ENCODE measurements at places on chromosomes 7 and 10. TPM values are rescaled to one million over a fixed set of nuclear protein-coding genes. Genes with fewer than 3 reads are reported as not detected.

GRCh38 chr10:47325303-47326291, 3.3 kb downstream of the GDF2 start:
- no peak overlapping the region for H3K27ac ChIP-seq
- DNase-seq, result no peak
- no peaks in the 10 kb centered on the region for H3K27me3 ChIP-seq
- no peak overlapping the region for H3K4me3 ChIP-seq
- H3K36me3 ChIP-seq, result no peaks in the 10 kb centered on the region

DNA sequence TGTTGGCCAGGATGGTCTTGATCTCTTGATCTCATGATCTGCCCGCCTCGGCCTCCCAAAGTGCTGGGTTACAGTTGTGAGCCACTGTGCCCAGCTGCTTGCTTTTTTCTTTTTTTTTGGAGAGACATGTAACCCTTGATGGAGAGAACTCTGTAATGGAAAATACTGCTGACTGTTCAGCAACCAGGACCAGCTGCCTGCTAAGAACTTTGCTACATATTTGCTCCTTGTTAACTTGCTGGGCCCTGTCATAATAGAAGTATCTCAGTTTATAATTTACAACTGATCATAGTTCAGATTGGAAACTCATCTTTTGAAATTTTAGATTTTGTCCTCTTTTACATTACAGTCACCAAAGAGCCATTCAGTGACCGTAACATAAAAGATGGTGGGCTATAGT, 34.9 kb downstream of the TASOR2 start:
- H3K27me3 ChIP-seq, result no peaks in the 10 kb centered on the region
- no peak overlapping the region for H3K27ac ChIP-seq
- H3K36me3 ChIP-seq, result no peaks in the 10 kb centered on the region
- no peaks in the 10 kb centered on the region for H3K4me1 ChIP-seq
- no peak for DNase-seq
- H3K4me3 ChIP-seq, result no peak overlapping the region

DNA sequence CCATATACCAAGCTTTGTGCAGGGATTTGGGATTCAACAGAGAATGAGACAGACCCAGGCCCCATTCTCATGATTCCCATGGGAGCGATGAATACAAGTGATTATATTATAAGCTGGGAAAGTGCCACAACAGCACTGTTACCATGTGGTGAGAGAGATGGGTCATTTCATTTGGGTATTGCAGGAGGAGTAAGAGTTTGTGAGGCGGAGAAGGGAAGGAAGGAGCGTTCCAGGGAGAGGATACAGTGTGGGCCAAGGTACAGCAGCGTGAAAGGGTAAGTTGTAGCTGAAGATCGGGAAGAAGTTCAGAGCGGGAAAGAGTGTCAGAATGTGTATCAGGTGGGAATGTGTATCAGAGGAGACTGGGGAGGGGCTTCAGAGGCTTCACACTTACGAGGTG, 38.5 kb downstream of the GOLGA7B start:
- no peak overlapping the region for H3K4me3 ChIP-seq
- H3K27ac ChIP-seq, result no peak overlapping the region
- no peaks in the 10 kb centered on the region for H3K36me3 ChIP-seq
- DNase-seq, result no peak
- no peaks in the 10 kb centered on the region for H3K4me1 ChIP-seq

DNA sequence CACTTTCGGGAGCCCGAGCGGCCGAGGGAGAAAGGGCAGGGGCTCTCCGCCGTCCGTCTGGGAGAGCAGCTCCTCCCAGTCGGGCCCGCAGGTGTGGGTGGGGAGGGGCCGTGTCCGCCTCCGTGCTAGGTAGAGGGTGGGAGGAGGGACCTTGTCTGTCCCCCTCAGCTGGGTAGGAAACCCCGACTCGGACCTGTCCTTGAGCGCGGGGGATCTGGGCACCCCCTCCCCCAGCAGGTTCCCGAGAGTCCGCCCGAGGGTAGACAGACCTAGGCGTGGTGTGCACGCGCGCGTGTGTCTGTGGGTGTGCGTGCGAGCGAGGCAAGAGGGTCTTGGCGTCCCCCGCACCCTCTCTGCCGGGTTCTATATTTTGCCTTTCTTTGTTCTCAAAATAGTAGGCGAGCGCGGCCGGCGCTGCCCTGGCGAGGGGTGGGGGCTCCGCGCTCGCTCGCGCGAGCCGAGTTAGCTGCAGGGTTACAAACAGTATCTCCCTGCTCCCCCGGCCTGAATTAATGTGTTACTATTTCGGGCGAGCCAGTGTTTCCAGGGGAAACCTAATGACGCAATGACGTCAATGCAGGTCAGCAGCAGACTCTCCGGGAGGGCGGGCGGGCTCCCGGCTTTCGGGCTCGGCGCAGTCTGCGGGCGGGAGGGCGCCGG, 73.9 kb upstream of the LEP start:
- H3K36me3 ChIP-seq, result no peaks in the 10 kb centered on the region
- peaks cover 22% of the 10 kb centered on the region for H3K27me3 ChIP-seq
- peak; percentile 51 for DNase-seq
- peaks cover 7% of the 10 kb centered on the region for H3K4me1 ChIP-seq
- H3K27ac ChIP-seq, result no peak overlapping the region

DNA sequence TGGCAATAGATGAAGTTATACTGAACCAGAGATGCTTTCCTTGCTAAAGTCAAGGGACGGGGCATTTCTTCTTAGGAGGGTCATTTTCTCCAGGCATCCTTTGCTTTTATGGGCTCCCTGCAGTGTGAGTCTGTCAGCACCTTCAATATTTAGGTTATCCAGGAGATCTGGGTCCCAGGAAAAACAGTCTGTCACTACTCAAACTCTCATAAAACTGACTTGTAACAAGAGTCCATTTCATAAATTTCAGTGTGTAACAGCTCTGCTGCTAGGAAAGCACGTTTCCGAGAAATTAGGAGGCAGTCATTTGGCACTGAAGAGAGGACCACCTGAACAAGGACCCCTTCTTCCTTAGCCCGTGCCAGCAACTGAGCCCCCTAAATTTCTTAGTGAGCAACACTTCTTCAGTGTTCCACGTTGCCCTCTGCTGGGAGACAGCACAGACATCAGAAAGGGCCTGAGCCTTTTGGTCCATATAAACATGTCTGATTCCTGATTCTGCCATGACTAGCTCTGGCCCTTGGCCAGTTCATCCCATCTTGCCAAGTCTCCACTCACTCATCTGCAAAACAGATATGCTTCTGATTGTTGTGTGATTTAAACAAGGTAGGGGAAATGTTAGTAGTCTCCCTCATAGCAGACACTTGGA, 7.2 kb downstream of the GCC1 start:
- H3K27ac ChIP-seq, result peak overlapping the region; percentile 29
- H3K4me1 ChIP-seq, result peaks cover 5% of the 10 kb centered on the region
- H3K4me3 ChIP-seq, result no peak overlapping the region
- H3K36me3 ChIP-seq, result no peaks in the 10 kb centered on the region
- DNase-seq, result peak; percentile 54

- no peak overlapping the region for H3K4me3 ChIP-seq
- no peak for DNase-seq
- no peaks in the 10 kb centered on the region for H3K4me1 ChIP-seq
- H3K27me3 ChIP-seq, result no peaks in the 10 kb centered on the region
- no peaks in the 10 kb centered on the region for H3K36me3 ChIP-seq
These were observed 15.9 kb downstream of the LAMB4 start for GRCh38 chr7:108114117-108114841.

DNA sequence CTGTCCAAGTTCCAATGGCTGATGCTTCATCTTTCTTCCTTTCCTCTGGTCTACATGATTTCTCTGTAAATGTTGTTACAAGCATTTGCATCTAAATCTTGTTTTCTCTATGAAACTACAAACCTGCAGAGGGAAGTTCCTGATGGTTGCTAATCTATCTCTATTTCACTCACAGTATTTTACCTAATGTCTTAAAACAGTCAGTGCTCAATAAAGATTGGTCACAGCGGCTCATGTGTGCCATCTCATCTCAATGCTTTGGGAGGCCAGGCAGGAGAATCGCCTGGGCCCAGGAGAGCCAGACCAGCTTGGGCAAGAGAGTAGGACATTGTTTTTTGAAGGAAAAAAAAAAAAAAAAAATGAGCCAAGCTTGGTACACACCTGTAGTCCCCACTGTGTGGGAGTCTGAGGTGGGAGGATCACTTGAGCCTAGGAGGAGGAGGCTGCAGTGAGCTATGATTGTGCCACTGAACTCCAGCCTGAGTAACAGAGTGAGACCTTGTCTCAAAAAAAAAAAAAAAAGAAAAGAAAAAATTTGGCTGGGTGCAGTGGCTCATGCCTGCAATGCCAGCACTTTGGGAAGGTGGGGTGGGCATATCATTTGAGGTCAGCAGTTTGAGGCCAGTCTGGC, 71.3 kb upstream of the ARMC3 start:
- DNase-seq, result no peak
- H3K27me3 ChIP-seq, result no peaks in the 10 kb centered on the region
- H3K4me3 ChIP-seq, result no peak overlapping the region
- no peaks in the 10 kb centered on the region for H3K4me1 ChIP-seq
- no peak overlapping the region for H3K27ac ChIP-seq

- no peaks in the 10 kb centered on the region for H3K36me3 ChIP-seq
- H3K4me1 ChIP-seq, result no peaks in the 10 kb centered on the region
- no peaks in the 10 kb centered on the region for H3K27me3 ChIP-seq
- peak overlapping the region; percentile 83 for H3K27ac ChIP-seq
- DNase-seq, result peak; percentile 84
These were observed 137.4 kb upstream of the CDCA7L start for GRCh38 chr7:22082886-22083703.

- no peaks in the 10 kb centered on the region for H3K27me3 ChIP-seq
- no peak overlapping the region for H3K27ac ChIP-seq
- H3K4me1 ChIP-seq, result no peaks in the 10 kb centered on the region
- DNase-seq, result no peak
- no peaks in the 10 kb centered on the region for H3K36me3 ChIP-seq
These were observed 29.2 kb upstream of the KLF6 start for GRCh38 chr10:3813986-3814837.

GRCh38 chr7:6330657-6331056, 58.2 kb upstream of the CYTH3 start:
- no peaks in the 10 kb centered on the region for H3K36me3 ChIP-seq
- no peak overlapping the region for H3K4me3 ChIP-seq
- H3K27ac ChIP-seq, result no peak overlapping the region
- H3K27me3 ChIP-seq, result no peaks in the 10 kb centered on the region
- H3K4me1 ChIP-seq, result no peaks in the 10 kb centered on the region

DNA sequence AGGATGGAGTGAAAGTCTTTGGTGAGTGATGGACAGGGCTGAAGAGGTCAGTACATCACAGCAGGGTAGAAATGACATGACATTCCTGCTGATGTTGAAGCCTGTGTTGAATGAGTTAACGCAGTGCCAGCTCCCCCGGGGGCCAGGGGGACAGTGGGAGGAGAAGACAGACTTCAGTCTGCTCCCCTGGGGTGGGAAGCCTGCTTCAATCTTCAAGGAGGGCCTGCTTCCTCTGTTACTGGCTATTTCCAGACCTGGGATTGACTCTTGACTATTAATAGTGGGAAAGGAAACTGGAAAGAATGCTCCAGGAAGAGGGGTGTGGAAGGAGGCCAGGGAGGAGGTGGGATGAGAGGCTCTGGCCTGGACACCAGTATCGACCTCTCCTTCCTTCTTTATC, 27.2 kb downstream of the PODXL start:
- no peaks in the 10 kb centered on the region for H3K4me1 ChIP-seq
- no peak for DNase-seq
- no peak overlapping the region for H3K4me3 ChIP-seq
- H3K27ac ChIP-seq, result peak overlapping the region; percentile 49
- H3K36me3 ChIP-seq, result no peaks in the 10 kb centered on the region

DNA sequence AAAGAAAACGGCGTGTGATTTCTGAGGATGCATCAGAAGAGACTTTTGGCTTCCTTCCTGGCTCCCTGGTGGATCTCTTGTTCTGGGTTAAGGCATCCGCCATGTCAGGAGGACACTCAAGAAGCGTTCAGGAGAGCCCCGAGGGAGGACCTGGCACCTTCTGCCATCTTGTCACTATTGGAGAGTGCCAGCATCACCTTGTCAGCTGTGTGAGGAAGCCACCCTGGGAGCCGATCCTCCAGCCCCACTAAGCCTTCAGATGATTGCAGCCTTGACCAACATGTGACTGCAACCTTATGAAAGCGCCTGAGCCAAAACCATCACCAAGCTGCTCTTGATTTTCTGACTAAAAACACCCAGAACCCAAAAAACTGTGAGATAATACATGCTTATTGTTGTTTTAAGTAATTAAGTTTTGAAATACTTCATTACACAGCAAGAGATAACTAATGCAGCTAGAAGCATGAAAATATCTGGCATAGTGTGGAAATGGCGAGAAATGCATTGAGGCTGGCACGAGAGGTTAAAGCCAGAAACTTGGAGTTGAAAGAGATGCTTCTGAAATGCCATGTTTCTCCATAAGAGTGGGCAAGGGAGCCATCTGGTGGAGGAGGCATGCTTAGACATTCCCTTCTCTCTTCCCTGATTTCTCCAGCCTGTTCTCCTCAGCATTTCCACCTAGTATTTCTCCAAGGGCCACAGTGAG, 5.4 kb upstream of the ZFYVE27 start:
- DNase-seq, result peak; percentile 78
- H3K4me1 ChIP-seq, result no peaks in the 10 kb centered on the region
- no peaks in the 10 kb centered on the region for H3K27me3 ChIP-seq
- H3K36me3 ChIP-seq, result no peaks in the 10 kb centered on the region
- no peak overlapping the region for H3K4me3 ChIP-seq

GRCh38 chr7:72465521-72465920, 53.4 kb upstream of the CALN1 start:
- DNase-seq, result no peak
- no peaks in the 10 kb centered on the region for H3K36me3 ChIP-seq
- H3K4me1 ChIP-seq, result no peaks in the 10 kb centered on the region
- H3K27me3 ChIP-seq, result no peaks in the 10 kb centered on the region

DNA sequence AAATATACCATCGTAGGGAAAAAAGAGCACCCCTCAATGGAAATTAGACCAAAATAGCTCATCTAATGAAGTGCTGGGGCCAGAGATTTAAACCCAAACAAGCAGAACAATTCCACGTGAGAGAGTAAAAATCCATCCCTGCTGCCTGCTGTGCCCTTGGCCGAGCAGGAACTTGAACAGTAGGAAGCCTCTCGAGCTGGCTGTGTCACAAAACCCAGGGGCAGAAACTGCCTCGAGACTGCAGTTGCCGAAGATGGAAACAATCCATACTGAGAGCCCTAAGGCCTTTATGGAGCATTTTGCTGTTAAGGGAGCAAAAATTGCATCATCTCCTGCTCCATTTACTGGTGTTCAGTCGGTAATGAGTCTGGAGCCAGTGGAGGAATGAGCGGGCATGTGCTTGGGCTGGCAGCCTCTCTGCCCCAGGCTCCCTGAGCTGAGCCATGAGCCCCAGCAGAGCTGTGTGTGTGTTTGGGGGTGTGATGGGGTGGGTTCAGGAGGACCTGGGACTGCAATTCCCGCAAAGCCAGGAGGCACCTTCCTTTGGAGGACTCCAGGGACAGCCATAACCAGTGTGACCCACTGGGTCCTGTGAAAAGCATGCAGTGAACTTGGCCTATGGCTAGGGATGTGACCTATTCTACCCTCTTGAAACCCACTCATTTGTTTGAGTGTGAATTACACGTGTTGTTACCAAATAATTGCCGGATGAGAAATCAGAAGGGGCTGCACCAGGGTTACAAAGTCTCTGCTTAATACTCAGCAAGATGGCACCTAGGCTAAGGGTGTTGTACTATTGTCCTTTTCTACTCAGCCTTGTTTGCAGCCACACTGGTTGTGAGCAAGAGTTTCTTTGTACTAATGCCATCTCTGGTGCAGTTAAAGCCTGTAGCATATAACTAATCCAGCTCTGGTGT, 58.3 kb downstream of the CDHR3 start:
- DNase-seq, result no peak
- no peaks in the 10 kb centered on the region for H3K27me3 ChIP-seq
- H3K36me3 ChIP-seq, result no peaks in the 10 kb centered on the region

The C10orf105 gene
- 1.2 TPM for total RNA-seq

The PAX2 gene
- total RNA-seq, result not detected

The DOCK1 gene
- total RNA-seq, result 130 TPM

Measured in uterus (tissue), 4 donors.